Activated CD4-positive, alpha-beta T cell treated with anti-CD3 and anti-CD28 coated beads, Interleukin-2, amount 50 U/mL, for 24 hours (primary cell): ENCODE measurements at places on chromosomes 4 and X.

- DNase-seq, result no peak
These were observed 60.2 kb downstream of the UBE2K start for GRCh38 chr4:39758176-39758575.

GRCh38 chrX:26442340-26442739, 226.4 kb downstream of the MAGEB5 start:
- DNase-seq, result no peak

DNA sequence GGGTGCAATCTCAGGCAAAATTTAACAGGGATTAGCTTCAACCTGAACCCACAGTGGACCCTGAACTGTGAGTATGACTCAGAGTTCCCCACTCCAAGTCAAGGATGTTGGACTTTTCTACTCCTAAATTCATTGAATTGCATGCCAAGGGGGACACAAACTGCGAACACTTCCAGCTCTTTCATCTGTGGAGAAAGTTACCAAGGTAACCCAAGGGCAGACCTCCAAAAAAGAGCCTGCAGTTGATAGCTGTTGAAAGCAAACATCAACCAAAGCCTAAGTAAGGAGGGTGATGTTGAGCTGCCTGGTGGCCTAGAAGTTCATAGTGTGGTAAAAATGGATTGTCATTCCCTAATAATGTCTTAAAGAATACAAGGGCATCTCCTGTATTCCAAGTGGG, 1242.9 kb downstream of the C4orf33 start:
- DNase-seq, result no peak

DNA sequence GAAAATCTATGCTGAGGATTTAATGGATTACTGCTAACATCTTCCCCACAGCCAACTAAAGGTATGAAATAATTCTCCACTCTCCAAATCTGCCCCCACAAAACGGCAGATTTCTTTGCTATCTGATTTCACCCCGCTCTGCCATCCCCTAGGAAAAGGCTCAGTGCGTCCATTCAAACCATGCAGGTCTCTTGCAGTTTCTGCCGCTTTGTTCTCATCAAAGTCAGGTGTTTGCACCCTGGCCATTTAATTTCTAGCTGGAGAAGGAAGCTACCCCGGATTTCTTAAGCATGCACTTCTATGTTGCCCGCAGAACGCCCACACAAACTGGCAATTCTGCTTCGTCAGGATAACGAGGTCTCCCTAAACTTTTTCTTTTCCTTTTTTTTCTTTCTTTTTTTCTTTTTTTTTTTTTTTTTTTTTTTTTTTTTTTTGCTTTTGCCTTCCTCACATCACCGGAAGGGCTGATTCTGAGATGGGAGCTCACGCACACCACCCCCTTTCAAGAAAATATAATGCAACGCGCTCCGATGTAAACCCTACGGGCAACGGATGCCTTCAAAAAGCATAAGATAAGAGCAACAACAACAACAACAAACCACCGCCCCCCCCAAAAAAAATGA, 3.3 kb downstream of the NLGN4X start:
- no peak for DNase-seq

- no peak for DNase-seq
These were observed 185.5 kb downstream of the CEP135 start for GRCh38 chr4:56134266-56134665.

- DNase-seq, result no peak
These were observed 330.2 kb downstream of the NLGN4X start for GRCh38 chrX:5898463-5898862.

DNA sequence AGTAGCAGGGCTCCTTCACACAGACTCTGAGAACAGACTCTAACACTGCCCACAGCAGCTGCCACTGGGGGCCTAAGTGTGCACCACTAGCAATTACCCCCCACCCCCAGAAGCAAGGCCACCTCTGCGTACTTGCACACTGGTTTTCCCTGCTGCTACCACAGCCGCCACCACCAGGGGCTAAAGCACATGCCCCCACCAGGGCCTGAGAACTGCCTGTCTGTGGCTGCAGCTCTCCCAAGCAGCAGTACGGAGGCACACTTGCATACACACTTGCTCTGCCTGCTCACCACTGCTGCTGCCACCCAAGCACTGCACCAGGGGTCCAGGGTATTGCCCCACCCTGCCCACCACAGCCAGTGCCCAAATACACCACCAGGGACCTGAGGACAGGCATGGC, 59.6 kb downstream of the SCML2 start:
- DNase-seq, result no peak

DNA sequence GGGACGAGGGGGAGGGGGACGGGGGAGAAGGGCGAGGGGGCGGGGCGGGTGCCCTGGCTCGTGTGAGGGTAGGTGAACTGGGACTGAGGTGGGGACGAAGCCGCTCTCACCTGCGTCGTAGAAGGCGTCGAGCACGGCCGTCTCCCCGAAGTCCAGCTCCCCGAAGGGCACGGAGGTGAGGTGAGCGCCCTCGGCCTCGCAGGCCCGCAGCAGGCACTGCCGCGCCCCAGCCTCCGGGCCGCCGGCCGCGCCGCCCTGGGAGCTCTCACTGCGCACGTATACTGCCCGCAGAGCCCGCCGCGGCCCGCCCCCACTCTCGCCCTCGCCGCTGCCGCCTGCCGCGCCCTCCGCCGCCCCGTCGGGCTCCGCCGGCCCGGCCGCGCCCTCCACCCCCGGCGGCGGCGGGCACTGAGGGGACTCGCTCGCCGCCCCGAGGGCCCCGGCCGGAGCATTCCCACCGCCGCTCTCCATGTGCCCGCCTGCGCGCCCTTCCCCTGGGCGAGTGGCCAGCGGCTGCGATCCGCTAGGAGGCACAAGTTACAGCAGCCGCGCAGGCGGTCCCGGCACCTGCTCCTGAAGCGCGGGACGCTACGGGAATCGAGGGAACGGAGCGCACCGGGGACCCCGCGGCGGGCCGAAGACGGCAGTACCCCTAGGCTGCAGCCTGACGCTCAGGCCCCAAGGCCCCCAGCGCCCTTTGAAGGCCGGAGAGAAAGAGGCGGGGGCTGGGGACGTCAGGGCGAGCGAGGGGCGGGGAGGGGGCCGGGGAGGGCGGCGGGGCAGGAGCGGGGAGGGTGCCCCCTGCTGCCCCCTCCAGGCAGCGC, at the start of gene MAP3K15:
Gene MAP3K15 (minus strand): TSS at position 718 of the 824 bp plus-strand sequence. CDS start 247 bp downstream, at position 471.
- no peak for DNase-seq

DNA sequence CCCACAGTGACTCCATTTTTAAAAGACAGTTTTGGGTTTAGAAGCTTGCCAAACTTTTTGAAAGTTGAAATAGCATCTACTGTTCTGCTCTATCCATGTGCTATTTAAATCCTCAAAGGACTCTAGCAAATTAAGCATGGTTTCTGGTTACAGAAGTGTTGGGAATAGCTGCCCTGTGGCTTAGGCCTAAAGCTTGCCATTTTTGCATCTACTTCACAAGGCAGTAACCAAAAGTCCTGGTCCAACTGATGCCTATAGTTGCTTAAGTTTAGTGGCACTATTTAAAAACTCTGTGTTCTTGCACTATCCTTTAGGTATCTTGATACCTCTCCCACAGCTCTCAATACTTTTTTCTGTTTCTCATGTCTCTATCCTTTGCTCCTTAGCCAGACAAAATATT, 251.0 kb upstream of the GPC4 start:
- no peak for DNase-seq

DNA sequence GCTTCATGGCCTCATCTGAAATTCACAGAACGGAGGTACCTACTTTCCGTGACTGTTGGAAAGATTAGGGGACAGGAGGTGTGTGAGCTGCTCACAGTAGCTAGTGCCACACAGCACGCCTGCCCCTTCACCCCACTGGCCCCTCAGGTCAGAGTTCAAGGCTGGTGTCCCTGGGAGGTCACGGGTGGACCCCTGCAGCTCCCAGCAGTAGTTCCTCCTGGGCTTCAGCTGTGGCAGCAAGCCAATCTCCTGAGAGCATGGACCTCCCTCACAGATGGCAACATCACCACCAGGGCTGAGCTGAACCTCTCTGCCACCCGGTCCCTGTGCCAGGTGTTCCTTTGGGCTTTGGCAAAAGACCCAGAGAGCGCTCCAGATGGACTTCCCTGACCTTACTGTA, 1.8 kb downstream of the IDH3G start:
- DNase-seq, result no peak

DNA sequence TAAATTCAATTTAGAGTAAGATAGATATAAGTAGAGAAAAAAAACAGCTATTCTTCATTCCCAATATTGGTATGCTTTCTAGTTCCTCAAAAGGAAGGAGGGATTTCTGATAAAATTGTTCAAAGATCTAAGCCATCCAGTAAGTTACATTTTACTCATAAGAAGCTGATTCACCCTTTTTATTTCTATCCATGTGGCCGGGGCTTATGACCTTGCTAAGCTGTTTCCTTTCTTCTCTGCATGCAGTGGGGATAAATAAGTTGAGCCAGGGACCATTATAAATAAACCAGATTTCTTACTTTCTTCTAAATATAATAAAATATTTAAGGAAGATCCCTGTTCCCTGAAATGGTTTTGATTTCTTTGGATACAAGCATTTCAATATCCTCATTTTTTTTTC, 502.3 kb downstream of the PDHA2 start:
- DNase-seq, result no peak
